PC-9 (cell line): ENCODE measurements at places on chromosomes 3 and 15. TPM values are rescaled to one million over a fixed set of nuclear protein-coding genes. Genes with fewer than 3 reads are reported as not detected.
A peak's percentile ranks its signal among the peaks of the same experiment; 100 is the strongest.

- H3K27ac ChIP-seq, result no peak overlapping the region
- no peaks in the 10 kb centered on the region for H3K36me3 ChIP-seq
- no peak overlapping the region for H3K4me3 ChIP-seq
- no peaks in the 10 kb centered on the region for H3K27me3 ChIP-seq
These were observed 15.3 kb upstream of the CCNDBP1 start for GRCh38 chr15:43169888-43170287.

GRCh38 chr3:50171540-50172301 is 16.6 kb downstream of the SEMA3F start:
- H3K27me3 ChIP-seq, result no peaks in the 10 kb centered on the region
- H3K36me3 ChIP-seq, result no peaks in the 10 kb centered on the region
- H3K4me1 ChIP-seq, result peaks cover 15% of the 10 kb centered on the region
- H3K27ac ChIP-seq, result no peak overlapping the region
- no peak overlapping the region for H3K4me3 ChIP-seq
- peak; percentile 62 for DNase-seq

GRCh38 chr3:94043285-94043684 is 14.9 kb upstream of the STX19 start:
- H3K36me3 ChIP-seq, result no peaks in the 10 kb centered on the region
- no peak for DNase-seq
- H3K4me3 ChIP-seq, result no peak overlapping the region

DNA sequence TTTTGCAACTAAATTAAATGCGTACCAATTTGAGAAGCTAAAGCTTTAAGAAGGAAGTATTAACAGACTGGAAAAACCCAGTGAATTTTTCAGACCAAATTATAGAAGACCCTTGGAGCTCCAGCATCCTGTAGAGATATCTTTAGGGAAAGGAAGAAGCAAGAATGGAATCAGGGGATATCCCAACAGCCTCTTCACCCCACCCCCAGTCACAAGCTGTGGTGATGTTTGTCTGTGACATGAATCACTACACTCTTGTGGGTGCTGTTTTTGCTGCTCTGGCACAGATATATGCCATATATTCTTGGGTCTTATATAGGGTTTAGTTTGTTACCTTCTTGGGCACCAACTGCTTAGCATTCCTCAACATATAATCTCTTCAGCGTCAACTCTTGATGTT is 78.5 kb upstream of the BCL6 start:
- 0 out of 2 replicates have a peak, but pooled peaks cover 4% of the 10 kb centered on the region for H3K4me1 ChIP-seq
- no peaks in the 10 kb centered on the region for H3K27me3 ChIP-seq
- H3K27ac ChIP-seq, result no peak overlapping the region
- no peak overlapping the region for H3K4me3 ChIP-seq

DNA sequence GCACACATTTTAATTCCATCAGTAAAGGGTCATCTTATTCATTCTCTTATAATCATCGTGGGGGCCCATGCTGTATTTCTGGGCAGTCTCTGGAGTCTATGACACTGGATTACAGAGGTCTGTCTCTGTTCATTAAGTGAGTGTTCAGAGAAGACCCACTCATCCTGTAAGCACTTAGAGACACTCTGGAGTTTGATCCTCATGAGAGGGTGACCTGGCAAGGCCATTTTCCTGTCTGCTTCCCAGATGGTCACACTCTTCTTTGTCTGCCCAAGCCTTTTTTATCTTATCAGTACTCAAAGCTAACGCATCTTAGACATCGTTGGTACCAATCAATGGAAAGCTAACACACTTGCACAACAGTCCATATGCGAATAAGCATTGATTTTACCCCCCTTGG is 333.1 kb downstream of the RORA start:
- no peak overlapping the region for H3K27ac ChIP-seq
- H3K4me1 ChIP-seq, result no peaks in the 10 kb centered on the region
- H3K27me3 ChIP-seq, result no peaks in the 10 kb centered on the region
- no peak overlapping the region for H3K4me3 ChIP-seq

DNA sequence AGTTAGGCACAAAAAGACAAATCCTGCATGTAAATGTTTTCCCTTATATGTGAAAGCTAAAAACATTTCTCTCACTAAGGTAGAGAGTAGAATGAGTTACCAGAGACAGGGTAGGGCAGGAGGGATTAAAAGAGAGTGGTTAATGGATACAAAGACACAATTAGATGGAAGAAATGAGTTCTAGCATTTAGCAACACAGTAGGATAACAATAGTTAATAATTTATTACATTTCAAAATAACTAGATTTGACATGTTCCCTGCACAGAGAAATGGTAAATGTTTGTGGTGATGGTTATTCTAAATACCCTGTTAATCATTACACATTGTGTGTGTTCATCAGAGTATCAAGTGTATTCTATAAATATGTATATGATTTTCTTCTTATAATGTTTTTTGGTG is 1400.7 kb downstream of the OTOL1 start:
- H3K36me3 ChIP-seq, result no peaks in the 10 kb centered on the region
- H3K4me1 ChIP-seq, result no peaks in the 10 kb centered on the region
- no peaks in the 10 kb centered on the region for H3K27me3 ChIP-seq
- H3K27ac ChIP-seq, result no peak overlapping the region
- DNase-seq, result no peak

- H3K4me1 ChIP-seq, result no peaks in the 10 kb centered on the region
- H3K27me3 ChIP-seq, result no peaks in the 10 kb centered on the region
- no peak for DNase-seq
- no peak within 1 kb of the TSS for H3K27ac ChIP-seq
These were observed at the start of gene GHSR for GRCh38 chr3:172447611-172448579. TSS of gene GHSR (minus strand) at chr3:172448456. CDS start at chr3:172448413, 43 bp downstream.

PAQR9 gene
- not detected in 2 replicates for total RNA-seq

DNA sequence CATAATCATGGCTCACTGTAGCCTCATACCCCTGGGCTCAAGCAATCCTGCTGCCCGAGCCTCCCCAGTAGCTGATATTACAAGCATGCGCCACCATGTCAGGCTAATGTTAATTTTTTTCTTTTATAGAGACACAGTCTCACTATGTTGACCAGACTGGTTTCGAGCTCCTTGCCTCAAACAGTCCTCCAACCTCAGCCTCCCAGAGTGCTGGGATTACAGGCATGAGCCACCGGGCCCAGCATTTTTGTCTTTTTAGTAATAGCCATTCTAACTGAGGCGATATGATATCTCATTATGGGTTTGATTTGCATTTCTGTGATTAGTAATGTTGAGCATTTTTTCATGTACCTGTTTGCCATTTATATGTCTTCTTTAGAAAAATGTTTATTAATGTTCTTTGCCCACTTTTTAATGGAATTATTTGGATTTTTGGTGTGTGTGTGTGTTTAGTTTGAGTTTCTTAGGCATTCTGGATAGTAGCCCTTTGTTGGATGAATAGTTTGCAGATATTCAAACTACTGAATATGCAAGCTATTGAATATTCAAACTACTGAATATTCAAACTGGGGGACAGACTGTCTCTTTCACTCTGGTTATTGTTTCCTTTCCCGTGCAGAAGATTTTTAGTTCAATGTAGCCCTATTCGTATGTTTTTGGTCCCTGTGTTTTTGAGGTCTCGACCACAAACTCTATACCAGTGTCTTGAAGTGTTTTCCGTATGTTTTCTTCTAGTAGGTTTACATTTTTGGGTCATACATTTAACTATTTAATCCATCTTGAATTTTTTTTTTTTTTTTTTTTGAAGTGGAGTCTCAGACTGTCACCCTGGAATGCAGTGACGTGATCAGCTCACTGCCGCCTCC is 39.2 kb downstream of the CCDC66 start:
- no peak for DNase-seq
- H3K27me3 ChIP-seq, result no peaks in the 10 kb centered on the region
- H3K4me1 ChIP-seq, result 0 out of 2 replicates have a peak, but pooled peaks cover under 1% of the 10 kb centered on the region
- H3K27ac ChIP-seq, result no peak overlapping the region

GRCh38 chr3:115520651-115521245 is 102.6 kb upstream of the GAP43 start:
- H3K4me1 ChIP-seq, result no peaks in the 10 kb centered on the region
- no peak overlapping the region for H3K27ac ChIP-seq
- H3K4me3 ChIP-seq, result no peak overlapping the region

- H3K36me3 ChIP-seq, result no peaks in the 10 kb centered on the region; the same call in 1 of the 2 replicates
- H3K27me3 ChIP-seq, result no peaks in the 10 kb centered on the region
- peak; percentile 67 for DNase-seq
These were observed 2.5 kb downstream of the ANP32A start for GRCh38 chr15:68818066-68818768.

DNA sequence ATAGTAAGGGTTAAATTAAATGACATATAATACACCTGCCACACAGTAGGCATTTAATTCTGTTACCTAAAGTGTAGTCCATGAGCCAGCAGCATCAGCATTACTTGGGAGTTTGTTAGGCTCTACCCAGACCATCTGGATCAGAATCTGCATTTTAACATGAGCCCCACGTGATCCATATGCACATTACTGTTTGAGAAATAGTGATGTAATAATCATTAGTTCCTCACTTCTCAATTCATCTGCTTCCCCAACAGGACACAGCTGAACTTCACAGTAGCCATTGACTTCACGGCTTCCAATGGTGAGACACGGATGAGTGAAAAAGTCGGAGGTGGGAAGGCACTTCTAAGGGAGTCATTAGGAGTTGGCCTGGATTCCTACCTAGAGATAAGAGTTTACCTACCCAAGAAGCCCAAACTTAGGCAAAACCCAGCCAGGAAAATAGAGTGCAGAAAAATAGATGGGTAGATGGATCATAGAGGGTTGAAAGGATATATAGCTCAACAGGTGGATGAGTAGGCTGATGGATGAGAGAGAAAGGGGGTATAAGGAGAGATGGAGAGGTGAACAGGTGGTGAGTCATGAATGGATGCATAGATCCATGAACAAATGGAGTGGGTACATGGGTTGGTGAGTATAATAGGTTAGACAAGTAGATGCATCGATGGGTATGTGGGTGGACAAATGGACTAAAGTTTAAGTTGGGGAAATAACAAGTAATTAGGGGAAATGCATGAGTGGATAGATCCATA is 13.3 kb downstream of the CPNE9 start:
- no peaks in the 10 kb centered on the region for H3K4me1 ChIP-seq
- DNase-seq, result no peak
- H3K36me3 ChIP-seq, result no peaks in the 10 kb centered on the region
- peaks cover 47% of the 10 kb centered on the region for H3K27me3 ChIP-seq

MESP2 gene
- 1.3 and 2.4 TPM in 2 replicates for total RNA-seq

NR1I2 gene
- total RNA-seq, result not detected in 2 replicates

DNA sequence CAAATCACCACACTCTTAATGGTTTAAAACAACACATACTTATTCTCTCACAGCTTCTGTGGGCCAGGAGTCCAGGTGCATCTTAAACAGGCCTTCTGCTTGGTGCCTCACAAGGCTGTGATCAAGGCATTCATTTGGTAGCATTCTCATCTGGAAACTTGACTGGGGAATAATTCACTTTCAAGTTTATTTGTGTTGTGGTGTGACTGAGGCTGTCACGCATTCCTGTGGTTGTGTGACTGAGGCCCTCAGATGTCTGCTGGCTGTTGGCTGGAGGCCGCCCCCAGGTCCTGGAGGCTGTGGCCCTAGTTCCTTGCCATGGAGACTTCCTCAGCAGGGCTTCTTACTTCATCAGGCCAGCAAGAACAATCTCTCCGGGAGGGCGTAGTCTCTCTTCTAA is 16.9 kb upstream of the FAM3D start:
- no peaks in the 10 kb centered on the region for H3K36me3 ChIP-seq
- no peaks in the 10 kb centered on the region for H3K4me1 ChIP-seq
- H3K27ac ChIP-seq, result no peak overlapping the region
- H3K4me3 ChIP-seq, result no peak overlapping the region

CLK3 gene
- 70.7 and 80.1 TPM in 2 replicates for total RNA-seq

GRCh38 chr15:40235201-40235885 is 3.5 kb upstream of the PAK6 start:
- no peaks in the 10 kb centered on the region for H3K27me3 ChIP-seq
- 0 out of 2 replicates have a peak overlapping the region, but pooled peaks have one; percentile 49 for H3K27ac ChIP-seq
- no peak for DNase-seq
- H3K4me3 ChIP-seq, result no peak overlapping the region
- peaks cover 41% of the 10 kb centered on the region for H3K4me1 ChIP-seq

SAXO2 gene
- 1.7 and 2.7 TPM in 2 replicates for total RNA-seq

- H3K4me1 ChIP-seq, result no peaks in the 10 kb centered on the region
- H3K27me3 ChIP-seq, result peaks cover 25% of the 10 kb centered on the region; the same call in 1 of the 2 replicates
- H3K4me3 ChIP-seq, result no peak overlapping the region
- DNase-seq, result no peak
- H3K36me3 ChIP-seq, result no peaks in the 10 kb centered on the region
These were observed 29.4 kb upstream of the ESYT3 start for GRCh38 chr3:138405001-138405400.

DAZL gene
- total RNA-seq, result not detected in 2 replicates

CLDN16 gene
- total RNA-seq, result 0.20 and 0.46 TPM in 2 replicates

STRC gene
- total RNA-seq, result 0.59 and 1.3 TPM in 2 replicates

- H3K27ac ChIP-seq, result no peak overlapping the region
- no peak overlapping the region for H3K4me3 ChIP-seq
- peaks cover 25% of the 10 kb centered on the region for H3K27me3 ChIP-seq
- DNase-seq, result peak; percentile 80
- H3K4me1 ChIP-seq, result peaks cover 4% of the 10 kb centered on the region
These were observed 46.2 kb downstream of the TPRA1 start for GRCh38 chr3:127544192-127544802.

DNA sequence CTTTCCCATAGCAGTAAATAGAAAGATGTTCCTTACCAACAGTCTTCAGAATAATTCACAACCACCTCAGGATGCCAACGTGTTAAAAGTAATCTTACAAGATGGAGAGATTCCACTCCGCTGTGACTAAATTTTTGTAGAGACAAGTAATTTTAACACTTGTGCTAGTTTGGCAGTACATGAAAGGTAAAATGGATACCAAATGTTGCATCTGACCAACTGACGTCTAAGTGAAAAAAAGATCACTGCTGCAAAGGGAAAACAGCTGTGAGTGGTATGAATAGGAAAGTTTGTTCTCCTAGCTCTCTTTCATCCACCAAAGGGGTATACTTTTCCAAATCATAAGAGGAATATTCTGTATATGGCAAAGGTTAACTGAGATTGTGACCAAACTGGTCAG is 2.6 kb downstream of the SPG21 start:
- no peak overlapping the region for H3K27ac ChIP-seq
- H3K27me3 ChIP-seq, result no peaks in the 10 kb centered on the region
- H3K36me3 ChIP-seq, result 0 out of 2 replicates have a peak, but pooled peaks cover 4% of the 10 kb centered on the region
- H3K4me3 ChIP-seq, result no peak overlapping the region

DNA sequence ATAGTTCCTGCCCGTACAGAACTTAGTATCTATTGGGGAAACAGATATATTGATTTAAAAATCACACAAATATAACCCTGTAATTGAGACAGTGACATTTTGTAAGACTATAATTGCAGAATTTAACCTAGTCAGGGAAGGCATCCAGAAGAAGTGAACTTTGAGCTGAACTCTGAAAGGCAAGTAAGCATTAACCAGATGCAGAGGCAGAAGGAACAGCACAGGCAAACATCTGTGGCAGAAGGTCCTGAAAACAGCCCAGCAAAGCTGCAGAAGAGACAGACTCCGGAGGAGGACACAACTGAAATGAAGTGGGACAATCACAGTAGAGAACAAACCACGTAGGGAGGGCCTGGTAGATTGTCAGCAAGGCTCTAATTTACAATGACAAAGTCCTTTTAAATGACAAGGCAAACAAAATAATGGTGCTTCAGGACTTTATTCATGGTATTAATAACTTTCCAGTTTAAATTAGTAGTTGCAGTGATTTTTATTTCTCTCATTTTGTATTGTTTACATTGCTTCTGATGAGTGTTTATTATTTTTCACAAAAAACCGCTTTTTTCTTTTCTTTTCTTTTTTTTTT is 14.5 kb downstream of the BCL2A1 start:
- no peak overlapping the region for H3K27ac ChIP-seq
- DNase-seq, result no peak
- H3K4me1 ChIP-seq, result no peaks in the 10 kb centered on the region
- H3K36me3 ChIP-seq, result no peaks in the 10 kb centered on the region
